Type B pancreatic cell (in vitro differentiated cells): ENCODE measurements at places on chromosomes 6 and 20.

- DNase-seq, result no peak
Measured at GRCh38 chr6:140684776-140685550, 1310.5 kb upstream of the CITED2 start.

DNA sequence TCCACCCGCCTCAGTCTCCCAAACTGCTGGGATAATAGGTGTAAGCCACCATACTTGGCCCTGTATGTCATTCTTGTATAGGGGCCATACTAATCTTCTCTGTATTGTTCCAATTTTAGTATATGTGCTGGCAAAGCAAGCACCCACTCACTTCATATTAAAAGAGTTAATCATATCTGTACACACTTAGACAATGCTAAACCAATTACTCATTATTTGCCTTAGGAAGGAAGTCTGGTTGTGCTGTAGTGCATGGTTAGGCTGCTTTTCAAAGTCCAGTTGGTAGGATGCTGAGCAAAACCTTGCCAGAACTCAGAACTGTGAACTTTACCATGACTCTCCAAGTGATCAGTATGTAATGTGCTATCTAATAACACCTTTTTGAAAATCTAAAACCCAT, 88.6 kb downstream of the LIN28B start:
- no peak for DNase-seq

DNA sequence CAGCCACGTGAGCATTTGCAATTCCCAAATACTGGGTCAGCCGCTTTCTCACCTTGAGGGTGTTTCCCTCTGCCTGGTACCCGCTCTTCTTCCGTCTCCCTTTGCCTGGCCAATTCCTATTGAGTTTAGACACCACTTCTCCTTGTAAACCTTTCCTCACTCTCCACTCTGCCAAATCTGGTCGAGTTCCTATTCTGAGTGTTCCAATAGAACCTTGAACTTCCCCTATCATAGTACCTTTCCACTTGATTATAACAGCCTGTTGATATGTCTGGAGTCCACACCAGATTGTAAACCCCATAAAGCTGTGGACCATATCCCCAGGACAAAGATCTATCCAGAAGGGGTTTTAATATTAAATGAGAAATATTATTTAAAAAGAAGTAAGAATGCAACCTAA, 36.0 kb upstream of the EDN1 start:
- DNase-seq, result no peak

- no peak for DNase-seq
Measured at GRCh38 chr6:21738180-21739094, 144.9 kb downstream of the SOX4 start.

- no peak for DNase-seq
Measured at GRCh38 chr20:44461142-44461802, 14.4 kb upstream of the TTPAL start.

GRCh38 chr6:85920782-85921181, 278.1 kb upstream of the SYNCRIP start:
- DNase-seq, result no peak

- no peak for DNase-seq
Measured at GRCh38 chr6:74805916-74806696, 399.7 kb downstream of the COL12A1 start.

DNA sequence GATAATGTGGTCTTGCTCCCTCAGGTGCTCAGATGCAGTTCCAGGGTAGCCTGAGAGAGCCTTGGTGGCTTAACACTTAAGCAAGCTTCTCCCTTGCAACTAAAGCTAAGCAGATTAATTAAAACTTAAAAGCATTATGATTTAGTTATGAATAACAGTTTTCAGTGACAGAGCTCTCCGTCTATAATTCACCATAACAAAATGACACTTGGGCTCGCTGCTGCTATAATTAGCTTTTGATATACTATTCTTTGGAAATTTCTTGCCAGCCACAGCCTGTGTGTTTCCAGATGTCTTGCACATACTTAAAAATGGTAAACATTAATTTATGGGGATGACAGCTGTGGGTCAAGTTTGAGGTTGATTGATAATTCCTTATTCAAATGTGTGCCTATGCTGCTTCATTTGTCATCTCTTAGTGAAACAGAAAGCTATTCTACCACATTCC, 380.5 kb downstream of the TFAP2B start:
- no peak for DNase-seq

DNA sequence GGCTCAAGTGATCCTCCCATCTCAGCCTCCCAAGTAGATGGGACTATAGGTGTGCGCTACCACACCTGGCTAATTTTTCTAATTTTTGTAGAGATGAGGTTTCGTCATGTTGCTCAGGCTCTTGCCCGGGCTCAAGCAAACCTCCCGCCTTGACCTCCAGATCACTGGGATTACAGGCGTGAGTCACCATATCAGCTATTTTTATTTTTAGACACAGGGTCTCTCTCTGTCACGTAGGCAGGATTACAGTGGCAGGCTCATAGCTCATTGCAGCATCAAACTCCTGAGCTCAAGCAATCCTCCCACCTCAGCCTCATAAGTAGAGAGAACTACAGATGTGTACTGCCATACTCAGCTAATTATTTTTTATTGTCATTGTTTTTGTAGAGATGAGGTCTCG, 41.7 kb downstream of the SLC23A2 start:
- DNase-seq, result no peak
